ENCODE measurements at places on chromosomes 5 and 9. TPM values are rescaled to one million over a fixed set of nuclear protein-coding genes. Genes with fewer than 3 reads are reported as not detected.

FGF1 gene
- total RNA-seq = 0.81 TPM

DNA sequence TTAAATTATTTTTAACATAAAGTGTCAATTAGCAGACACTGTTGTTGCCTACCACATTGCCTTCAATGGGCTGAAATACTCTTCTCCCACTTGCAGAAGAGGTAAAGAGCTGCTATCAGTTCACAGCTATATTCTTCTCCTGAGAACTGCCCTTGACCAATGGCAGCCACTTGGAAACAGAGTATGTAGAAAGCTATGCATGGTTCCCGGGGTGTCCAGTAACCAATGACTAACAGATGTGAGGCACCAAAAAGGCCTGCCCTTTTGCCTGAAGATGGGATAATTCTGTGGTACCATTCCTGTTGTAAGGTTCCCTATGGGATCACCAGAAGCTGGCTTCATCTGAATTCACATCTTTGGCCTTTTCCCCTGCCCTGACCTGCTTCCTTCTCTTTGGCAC is 181.4 kb upstream of the MAP3K1 start:
- DNase-seq = no peak

DNA sequence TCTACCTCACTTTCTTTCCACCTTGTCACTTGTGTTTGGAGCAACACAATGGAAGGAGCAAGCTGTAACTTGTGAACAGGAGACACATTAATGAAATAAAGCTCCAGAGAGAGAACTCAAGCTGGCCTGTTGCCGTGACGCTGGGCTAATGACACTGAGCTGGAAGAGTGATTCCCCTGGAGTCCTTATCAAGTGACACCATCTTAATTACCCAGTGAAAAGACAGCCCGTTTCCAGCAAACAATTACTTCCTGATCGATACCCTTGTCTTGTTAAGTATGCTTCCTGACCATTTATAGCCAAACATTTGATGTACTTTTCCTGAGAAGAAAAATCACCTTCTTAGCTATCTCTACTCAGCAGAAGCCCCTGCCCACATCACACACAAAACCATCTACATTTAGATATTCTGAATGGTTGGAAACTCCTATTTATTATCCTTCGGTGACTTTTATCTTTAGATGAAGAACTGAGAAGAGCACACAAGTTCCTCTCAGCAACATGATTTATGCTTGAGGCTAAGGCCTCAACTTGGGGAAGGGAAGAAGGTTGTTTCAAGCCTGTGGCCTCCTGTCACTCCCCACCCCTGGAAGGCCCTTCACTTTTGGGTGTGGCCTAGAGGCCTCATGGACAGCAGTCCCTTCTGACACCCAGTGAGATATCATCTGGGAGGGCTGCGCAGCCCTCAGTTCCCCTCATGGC is 34.1 kb downstream of the CRHBP start:
- no peak for DNase-seq

DNA sequence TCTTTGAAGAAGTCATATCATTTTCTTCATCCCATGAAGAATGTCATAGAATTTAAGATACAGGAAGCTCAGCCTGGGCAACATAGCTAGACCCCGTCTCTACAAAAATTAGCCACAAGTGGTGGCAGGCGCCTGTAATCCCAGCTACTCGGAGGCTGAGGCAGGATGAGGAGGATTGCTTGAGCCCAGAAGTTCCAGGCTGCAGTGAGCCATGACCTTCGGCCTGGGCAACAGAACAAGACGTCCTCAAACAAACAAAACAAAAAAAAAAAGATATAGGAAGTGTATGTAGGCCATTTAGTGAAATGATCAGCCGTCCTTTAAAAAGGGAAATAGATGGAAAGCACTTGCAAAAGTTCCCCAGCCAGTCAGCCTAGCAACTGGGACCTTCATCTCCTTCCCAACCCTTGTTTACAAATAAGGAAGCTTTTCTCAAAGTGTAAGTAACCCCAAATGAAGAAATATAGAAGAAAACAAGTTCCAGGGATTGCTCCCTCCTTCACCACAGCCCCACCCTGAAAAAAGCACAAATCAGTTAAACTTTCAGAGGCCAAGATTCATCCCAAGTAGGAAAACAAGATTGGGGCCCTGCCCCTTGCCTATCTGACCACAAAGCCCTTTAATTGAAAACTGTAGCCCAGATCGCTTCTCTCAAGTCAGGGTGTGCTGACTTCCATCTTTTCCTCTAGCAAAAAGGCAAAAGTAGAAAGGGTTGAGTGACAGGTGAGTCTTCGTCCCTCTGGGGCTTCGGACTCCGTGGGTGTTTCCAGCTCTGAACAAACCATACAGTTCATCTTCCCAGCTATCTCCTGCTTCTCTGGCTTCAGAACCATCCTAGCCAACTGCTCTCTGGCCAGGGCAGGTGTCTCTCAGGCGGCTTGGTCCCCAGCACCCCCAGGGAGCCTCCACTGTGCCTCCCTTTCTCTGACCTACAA is 1.2 kb downstream of the SLC31A2 start:
- DNase-seq = no peak

DNA sequence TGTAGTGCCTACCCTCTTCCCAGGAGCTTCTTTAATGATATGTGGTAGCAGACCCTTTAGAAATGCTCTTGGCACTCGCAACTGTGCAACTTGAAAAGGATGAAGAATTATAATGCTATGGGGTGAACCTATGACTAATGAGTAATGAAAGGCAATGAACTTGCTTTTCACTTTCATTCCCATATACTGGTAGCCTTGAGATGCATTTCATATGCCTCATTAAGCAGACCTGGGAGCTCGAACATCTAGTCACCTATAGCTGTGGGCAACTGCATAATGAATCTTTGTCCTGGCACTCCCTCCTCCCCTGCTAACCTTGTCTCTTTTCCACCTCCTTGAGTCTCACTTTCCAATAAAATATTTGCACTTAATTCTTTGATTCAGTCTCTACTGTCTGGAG is 605.9 kb upstream of the DAB2 start:
- no peak for DNase-seq

GFI1B gene
- 0.07 TPM for total RNA-seq

- no peak for DNase-seq
These were observed 261.8 kb upstream of the RFX3 start for GRCh38 chr9:3787628-3788027.

All from cardiac muscle cell (in vitro differentiated cells and primary cell).